Right renal pelvis (tissue), 4 donors: ENCODE measurements at places on chromosomes 2 and 18. TPM values are rescaled to one million over a fixed set of nuclear protein-coding genes. Genes with fewer than 3 reads are reported as not detected.

PDE11A gene
- 4.7 TPM for polyA plus RNA-seq

GRCh38 chr2:145230546-145230945 is 710.6 kb upstream of the ZEB2 start:
- DNase-seq = no peak

GRCh38 chr2:2845806-2846315 is 514.8 kb upstream of the MYT1L start:
- no peak for DNase-seq

- no peak for DNase-seq
Measured at GRCh38 chr2:230929381-230930148, 4.5 kb upstream of the GPR55 start.

GRCh38 chr18:79753391-79753851 is 44.3 kb upstream of the KCNG2 start:
- DNase-seq = no peak

DNA sequence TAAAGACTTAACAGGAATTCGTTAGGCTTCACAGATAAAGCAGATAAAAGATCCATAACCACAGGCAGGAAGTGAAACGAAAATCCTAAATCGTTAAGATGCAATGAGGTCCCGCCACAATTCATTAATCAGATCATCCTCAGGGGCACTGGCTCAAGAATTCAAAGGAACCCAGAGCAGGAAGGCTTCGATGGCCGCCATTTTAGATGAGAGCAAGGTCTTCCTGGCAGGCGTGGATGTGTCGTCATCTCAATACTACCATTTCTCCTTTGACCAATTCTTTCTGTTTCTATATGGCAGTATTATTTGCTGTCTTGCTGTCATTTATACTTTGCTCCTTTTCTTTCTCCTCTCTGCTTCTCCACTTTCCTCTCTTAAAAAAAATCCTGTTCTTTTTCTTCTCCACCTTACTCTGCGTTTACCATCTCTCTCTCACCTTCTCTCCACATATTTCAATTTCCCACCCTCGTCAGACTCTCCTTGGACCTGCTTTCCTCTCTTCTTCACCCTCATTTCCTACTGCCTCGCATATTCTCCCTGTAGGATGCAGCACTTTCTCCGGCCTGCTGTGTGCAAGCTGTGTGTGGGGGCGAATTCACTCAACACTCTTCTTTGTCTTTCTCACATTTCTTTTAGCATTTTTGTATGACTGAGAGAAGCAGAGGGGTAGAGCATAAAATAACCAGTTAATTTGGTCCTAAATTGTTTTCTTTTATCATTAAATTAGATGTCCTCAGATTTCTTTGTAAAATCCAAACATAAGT is 35.1 kb upstream of the LHCGR start:
- DNase-seq = no peak
